HFFc6 (cell line): ENCODE measurements at places on chromosomes 5 and 9. TPM values are rescaled to one million over a fixed set of nuclear protein-coding genes. Genes with fewer than 3 reads are reported as not detected.
A peak's percentile ranks its signal among the peaks of the same experiment; 100 is the strongest.

- no peak for DNase-seq
These were observed 128.9 kb upstream of the PTPN3 start for GRCh38 chr9:109627042-109627441.

GRCh38 chr5:21807953-21808352, 1045.2 kb downstream of the CDH12 start:
- no peak for DNase-seq

- no peak for DNase-seq
These were observed 354.6 kb downstream of the SLIT3 start for GRCh38 chr5:168946363-168946762.

- no peak for DNase-seq
These were observed 86.9 kb downstream of the ATG10 start for GRCh38 chr5:82058710-82059109.

The CENPH gene
- 8.8 to 19.8 TPM (median 16.9 TPM) in 3 replicates for total RNA-seq

DNA sequence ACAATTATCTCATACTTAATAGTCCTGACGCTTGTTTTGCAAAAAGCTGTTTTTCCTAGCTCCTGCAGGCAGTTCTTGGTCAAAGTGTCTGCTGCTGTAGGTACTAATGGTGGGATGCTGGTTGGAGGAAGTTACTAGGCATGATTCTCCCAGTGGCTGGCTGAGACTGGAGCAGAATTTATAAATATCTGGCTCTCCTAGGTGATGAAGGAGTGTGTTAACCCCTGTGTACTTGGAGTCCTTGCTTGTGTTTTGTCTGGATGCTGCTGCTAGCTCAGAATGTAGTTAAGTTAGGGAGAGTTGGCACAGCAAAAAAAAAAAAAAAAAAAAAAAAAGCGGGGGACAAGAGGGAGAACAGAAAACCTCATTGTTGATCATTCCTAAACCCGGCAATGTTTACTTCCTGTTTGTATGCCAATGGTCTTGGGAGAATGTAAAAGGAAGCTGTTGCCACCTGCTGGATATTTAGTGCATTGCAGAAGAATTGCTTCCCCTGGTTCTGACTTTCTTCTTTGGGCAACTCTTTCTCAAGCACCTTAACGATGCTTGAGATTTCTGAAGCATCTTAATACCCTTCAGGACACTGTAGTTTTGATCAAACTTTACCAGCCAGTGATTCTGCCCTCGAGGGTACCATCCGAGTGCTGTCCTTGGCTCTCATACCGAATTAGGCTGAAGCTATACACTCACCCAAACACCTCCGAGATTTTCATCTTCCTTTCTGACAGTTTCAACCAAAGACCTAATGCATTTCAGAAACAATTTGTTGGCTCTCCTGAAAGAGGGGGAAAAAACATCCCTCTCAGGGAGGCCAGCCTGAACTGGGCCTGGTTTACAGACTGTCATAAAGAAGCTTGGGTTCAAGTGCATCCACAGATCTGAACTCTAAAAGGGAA, 71.7 kb upstream of the WWC1 start:
- peak; percentile 61 for DNase-seq

DNA sequence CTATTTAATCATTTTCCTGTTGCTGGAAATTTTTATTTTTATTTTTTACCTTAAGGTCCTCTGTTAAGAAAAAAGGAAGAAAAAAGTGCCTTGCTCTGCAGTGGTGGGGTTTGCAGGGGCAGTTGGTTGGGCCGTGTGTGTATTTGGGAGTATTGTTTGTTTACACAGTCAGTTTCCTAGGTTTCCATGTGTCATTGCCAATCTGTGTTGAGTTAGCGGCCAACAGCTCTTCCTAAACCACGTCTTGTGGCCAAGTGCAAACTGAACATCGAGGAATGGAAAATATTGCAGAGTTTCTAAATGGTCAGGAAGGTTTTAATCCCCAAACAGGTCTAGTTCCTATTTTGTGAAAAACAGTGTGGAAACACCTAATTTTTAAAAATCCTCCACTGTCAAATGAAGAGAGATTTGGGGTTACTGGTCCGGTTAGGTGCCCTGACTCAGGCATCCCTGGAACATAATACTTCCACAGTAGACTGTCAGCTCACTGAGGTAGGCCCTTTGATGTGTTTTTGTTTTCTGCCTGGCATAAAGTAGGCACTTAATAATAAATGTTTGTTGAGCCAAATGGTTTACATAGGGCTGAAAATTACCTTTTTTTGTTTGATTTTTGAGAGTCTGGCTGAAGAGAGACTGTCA, 37.0 kb downstream of the MAMDC2 start:
- DNase-seq = peak; percentile 72

DNA sequence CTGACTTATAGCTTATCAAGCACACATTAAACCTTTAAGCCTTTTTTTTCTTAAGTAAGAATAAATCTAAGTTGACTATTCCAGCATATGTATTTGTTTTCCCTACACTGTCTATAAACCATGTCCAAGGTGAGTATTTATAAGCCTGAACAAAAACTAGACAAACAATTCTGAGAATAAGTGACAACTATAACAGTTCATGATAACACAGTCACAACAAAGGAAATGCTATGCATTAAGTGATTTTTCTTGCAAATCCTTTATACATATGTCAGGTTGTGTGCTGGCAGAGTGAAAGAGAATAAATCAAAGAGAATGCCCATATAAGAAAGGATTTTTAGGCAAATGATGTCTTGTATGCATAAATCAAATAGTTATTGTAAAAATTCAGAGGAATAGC, 408.8 kb upstream of the KIF2A start:
- no peak for DNase-seq

- DNase-seq = peak; percentile 82
These were observed 18.3 kb upstream of the OSMR start for GRCh38 chr5:38827525-38827924.

DNA sequence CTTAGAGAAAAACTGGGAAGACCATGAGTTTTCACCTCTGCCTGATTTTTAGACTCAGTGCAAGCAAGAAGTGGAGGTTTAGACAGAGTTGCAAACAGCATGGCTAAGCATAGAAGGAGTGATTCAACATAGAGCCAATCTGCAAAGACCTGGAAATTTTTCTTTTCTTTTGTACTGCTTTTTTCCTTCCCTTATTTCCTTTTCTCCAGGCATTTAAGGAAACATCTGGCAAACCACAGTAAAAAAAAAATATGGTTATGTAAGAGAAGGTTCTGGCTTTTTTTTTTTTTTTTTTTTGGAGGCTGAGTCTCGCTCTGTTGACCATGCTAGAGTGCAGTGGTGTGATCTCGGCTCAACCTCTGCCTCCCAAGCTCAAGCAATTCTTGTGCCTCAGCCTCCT, 16.6 kb upstream of the DCAF12 start:
- DNase-seq = no peak

- DNase-seq = no peak
These were observed 126.7 kb downstream of the PPP2R2B start for GRCh38 chr5:146751781-146752401.
